ENCODE measurements at places on chromosomes 3 and 15.

GRCh38 chr15:57312318-57313133 lies 63.8 kb upstream of the CGNL1 start:
- DNase-seq: no peak

GRCh38 chr3:70517124-70517890 lies 204.9 kb upstream of the MDFIC2 start:
- no peak for DNase-seq

DNA sequence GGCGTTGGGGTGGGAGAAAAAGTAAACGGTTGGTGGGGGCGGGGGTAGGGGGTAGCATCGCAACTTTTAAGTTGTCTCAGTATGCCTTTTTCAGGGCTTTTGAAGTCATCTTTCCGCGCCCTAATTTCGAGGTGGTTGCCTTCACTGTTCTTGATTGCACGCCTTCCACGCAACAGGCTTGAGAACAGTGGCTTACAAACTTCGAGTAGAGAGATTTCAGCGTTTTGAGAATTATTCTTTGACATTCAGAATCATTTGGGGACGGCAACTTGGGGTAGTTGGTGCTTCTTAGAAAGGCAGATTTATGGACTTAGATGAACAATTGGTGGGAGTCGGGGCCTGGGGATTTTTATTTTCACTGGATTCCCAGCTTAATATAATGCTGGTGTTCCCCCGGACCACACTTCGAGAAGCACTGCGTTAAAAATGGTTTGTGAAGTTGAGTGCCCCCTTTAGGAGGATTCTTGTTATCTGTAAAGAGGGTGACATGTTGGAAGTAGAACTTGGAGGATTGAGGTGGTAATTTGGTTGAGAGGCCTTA lies 880 bp downstream of the PPP4R2 start:
- DNase-seq: no peak

- DNase-seq: no peak
These were observed 40.5 kb downstream of the FILIP1L start for GRCh38 chr3:100073714-100074307.

DNA sequence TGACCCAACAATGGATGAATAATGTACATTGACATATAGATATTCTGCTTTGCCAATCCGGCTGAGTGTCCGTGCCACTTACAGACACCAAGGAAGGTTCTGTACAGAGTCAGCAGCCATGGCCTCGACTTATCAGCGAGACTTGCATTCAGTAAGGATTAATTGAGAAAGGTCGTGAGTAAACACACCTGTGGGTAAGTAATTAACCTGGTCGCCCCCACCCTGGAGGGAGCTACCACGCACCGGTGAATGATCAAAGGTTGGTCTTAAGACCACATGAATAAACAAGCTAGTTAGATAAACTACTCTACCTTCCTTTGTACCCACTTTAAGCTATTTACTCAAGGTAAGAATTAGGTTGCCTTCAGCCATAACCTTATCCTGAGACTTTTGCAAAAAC lies 66.5 kb upstream of the MFGE8 start:
- DNase-seq: no peak

- DNase-seq: no peak
These were observed 67.6 kb downstream of the EFCAB12 start for GRCh38 chr3:129360705-129361460.

DNA sequence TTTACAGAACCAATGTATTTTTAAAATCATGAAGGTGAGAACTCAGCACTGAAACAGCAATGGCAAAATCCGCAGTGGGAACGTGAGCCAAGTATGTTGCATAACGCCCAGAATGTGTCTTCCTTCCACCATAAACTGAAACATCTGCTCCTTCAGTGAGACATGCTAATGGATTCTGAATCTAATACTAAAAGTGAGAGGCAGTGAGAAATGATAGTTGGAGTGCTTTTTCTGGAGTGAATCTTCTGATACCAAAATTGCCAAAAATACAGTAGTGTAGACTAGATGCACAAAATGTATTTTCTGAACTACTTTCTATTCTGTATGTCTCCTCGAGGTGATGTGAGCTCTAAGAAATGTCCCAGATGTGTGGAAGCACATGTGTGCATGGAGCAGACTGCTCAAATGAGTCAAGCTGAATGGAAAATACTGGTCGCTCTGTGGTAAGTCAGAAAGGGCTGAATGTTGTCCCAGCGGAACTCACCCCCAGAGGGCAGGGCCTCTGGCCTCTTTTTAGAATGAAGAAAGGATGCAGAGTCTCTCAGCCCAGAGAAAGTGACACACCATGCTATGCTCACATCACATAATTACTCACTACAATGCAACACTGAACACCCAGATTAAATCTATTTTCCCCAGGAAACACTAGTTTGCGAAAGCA lies 73.0 kb downstream of the ATP10A start:
- DNase-seq: no peak

DNA sequence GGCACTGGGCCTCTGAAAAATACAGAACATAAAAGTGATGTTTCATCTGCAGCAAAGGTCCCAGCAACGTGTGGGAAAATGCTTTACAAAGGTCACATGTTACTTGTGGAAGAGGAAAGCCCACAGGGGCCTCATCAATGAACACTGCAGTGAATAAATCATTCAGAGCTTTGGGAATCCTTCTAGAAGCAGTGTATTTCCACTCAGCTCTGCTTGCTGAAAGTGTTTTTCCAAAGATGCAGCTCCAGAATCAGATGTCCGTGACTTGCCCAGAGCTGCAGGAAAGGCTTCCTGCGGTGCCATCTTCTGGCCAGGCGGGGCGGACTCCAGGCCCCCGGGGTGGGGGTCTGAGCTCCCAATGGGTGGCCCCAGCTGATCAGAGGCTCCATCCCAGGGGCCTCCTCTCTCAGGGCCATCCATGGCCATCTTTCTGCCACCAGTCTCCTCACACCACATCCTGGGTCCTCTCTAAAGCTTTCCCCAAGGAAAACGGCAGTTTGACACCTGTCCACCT lies 81.5 kb downstream of the C3orf70 start:
- no peak for DNase-seq
